GM20000 (cell line): ENCODE measurements at places on chromosomes 16 and 17.

GRCh38 chr17:28506763-28507487, 777 bp downstream of the FOXN1 start:
- DNase-seq: no peak

DNA sequence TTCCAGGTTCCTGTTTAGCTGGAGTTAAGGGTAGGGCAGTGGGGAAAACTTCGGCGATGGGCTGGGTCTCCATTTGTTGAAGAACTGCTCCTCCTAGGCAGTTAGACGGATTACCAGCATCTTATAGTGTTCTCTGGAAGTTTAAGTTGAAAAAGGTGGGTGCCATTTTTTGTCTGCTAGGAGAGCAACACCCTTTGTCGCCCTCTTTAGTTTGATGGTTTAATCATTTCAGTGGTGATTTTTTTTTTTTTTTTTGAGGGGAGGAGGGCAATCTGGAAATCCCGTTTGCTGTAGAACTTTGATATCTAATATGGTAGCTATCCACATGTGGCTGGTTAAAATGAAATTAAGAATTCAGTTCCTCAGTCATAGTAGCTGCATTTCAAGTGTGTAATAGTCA, 4.1 kb downstream of the UBFD1 start:
- no peak for DNase-seq

DNA sequence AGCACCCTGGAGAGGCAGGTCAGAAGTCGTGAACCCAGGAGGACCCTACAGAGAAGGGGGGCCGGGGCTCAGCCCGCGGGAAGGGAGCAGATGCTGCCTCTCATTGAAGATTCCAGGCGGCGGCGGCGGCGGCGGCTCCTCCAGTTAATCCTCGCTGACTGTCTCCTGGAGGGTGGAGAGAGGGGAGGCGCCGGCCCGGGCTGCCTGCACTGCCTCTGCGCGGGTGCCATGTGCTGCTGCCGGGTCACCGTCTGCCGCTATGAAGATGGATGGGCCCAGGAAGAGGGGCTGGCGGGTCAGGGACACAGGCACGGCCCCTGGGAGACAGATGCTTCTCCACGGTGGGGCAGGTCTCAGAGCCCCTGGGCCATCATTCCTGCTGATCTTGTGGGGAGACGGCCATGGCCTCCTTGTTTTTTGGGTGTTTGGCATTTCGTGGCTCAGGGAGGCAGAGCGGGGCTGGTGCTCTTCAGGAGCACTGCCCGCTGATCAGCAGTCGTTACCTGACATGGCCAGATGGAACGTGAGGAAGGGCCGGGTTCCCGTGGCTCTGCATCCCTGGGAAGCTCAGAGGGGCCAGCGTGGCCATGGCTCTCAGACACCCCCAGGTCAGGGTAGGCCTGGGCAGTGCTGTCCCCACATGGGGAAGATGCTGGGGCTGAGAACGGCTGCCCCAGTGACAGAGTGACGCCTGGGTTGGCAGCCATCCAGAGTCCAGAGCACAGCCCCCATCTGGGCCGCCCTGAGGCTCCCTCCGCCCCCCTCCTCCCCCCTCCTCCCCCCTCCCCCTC, 36.1 kb downstream of the GINS2 start:
- DNase-seq: no peak

- DNase-seq: no peak
Measured at GRCh38 chr17:70539132-70539924, 370.0 kb downstream of the KCNJ2 start.

DNA sequence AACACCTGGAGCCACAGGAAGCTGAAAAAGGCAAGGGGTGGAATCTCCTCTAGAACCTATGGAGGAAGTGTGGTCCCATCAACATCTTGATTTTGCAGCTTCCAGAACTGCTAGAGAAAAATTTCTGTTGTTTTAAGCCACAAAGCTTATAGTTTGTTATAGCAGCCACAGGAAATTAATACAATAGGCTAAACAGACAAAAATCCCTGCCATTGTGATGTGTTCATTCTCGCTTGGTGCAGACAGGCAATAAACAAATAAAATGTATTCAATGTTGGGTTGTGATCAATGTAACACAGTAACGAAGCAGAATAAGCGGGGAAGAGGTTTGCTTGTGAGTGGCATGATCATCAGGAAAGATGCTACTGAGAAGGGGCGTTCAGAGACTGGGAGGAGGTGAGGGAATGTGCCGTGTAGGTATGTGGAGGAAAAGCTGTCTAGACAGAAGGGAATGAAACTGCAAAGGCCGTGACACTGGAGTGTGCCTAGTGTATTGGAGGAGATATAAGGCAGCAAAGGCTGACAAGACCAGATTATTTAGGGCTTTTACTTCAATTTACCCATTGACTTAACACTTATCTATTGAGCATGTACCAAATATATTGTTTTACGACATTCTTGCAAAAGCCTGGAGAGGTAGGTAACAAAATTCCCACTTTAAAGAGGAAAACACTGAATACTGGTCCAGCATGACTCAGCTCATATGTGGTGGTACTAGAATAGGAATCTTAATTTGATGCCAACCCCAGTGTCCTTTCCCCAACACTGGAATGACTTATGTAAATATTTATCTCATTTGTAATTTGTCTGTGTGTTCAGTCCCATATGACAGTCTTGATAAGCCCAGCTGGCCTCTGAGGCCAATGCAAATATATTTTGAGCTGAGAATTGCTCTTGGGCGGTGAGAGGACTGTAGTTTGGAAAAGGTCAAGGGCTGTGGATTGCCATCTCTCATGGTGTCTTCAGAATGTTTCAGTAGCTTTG, 375.9 kb downstream of the CDH13 start:
- DNase-seq: no peak

DNA sequence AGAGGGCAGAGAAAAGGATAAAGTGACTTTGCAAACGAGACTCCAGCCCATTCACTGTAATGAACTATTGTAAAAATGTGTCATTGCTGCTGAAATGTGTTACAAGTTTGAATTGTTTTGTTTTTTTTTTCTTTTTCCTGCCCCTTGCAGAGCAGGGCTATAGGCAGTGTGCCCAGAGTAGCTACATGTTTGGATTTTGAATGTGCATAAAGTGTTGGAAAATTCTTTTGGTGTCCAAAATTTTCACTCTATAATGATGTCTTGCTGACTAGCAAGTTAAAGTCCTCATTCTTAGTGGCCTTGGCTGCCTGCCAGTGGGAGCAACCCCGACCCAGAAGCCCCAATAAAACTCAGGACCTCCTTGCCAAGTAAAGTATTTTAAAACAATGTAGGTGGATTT, 66.5 kb downstream of the IGF2BP1 start:
- DNase-seq: no peak

DNA sequence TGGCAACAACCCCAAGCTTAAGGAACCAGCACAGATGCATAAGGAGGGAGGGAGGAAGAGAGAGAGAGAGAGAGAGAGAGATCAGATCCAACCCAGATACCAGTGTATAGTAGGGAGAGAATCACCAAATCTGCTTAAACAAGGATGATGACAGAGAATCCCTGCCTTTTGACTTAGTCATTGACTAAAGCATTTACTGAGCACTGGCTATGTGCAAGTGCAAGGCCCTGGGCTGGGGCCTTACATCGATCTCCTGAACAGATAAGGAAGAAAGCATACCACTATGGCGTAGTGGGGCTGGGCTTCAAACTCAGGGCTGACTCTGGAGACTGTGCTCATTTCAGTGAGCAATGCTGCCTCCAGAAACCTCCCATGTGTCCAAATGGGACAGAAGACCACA, 15.8 kb downstream of the TSNAXIP1 start:
- no peak for DNase-seq

GRCh38 chr16:11877374-11877773, 26.0 kb upstream of the RSL1D1 start:
- no peak for DNase-seq

- DNase-seq: no peak
Measured at GRCh38 chr17:36913132-36913531, 24.1 kb upstream of the LHX1 start.

DNA sequence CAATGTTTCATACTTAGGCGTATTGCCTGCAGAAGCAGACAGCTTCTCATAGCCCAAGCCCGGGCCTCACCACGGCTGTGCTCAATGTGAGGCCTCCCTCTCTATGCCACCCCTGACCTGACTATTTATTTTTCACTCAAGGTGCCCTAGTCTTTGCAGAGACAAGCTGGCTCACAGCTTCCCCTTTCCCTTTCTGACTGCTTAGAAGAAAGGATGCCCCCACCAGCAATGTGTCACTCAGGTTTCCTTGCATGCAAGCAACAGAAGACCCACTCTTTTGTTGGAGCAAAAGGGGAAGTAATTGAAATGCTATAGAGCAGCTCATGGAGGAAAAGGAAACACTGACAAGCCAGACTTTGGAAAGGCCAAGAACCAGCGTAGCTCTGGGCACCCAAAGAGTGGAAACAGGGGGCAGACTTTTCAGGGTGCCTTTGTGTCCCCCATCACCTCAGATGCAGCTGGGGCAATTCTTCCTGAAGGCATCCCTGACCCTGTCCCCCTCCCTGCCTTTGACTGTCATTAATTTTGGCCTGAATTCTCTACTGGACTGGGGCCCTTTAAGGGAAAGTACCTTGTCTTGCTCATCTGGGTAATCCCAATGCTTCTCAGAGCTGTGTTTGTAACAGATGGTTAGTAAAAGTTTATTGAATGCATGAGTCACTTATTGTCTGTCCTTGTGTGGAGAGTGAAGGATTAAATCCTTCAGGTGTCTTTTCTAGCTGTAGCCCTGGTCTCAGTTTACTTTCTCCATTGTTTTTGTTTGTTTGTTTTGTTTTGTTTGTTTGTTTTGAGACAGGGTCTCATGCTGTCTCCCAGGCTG, 17.8 kb downstream of the RGS9 start:
- DNase-seq: peak; percentile 72

DNA sequence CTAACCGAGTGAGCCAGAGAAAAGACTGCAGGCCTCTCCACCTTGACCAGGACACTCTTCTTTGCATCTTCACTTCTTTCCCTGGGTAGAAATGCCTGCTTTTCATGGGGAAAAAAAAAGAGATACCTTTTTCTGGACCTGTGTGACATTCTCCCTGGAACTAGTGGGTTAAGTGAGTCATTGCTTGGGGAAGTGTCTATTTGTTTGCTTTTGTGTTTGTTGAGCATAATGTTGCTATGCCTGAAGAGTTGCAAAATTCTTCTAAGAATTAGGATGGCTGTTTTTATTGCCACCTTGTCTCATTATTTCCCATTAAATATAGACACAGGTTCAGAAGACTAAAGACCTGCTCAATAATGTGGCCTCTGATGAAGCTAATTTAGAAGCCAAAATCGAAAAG, 18.8 kb downstream of the CLUAP1 start:
- DNase-seq: no peak

- no peak for DNase-seq
Measured at GRCh38 chr17:42180411-42180921, 476 bp downstream of the KCNH4 start.

GRCh38 chr16:82063456-82064082, 28.5 kb downstream of the HSD17B2 start:
- no peak for DNase-seq

DNA sequence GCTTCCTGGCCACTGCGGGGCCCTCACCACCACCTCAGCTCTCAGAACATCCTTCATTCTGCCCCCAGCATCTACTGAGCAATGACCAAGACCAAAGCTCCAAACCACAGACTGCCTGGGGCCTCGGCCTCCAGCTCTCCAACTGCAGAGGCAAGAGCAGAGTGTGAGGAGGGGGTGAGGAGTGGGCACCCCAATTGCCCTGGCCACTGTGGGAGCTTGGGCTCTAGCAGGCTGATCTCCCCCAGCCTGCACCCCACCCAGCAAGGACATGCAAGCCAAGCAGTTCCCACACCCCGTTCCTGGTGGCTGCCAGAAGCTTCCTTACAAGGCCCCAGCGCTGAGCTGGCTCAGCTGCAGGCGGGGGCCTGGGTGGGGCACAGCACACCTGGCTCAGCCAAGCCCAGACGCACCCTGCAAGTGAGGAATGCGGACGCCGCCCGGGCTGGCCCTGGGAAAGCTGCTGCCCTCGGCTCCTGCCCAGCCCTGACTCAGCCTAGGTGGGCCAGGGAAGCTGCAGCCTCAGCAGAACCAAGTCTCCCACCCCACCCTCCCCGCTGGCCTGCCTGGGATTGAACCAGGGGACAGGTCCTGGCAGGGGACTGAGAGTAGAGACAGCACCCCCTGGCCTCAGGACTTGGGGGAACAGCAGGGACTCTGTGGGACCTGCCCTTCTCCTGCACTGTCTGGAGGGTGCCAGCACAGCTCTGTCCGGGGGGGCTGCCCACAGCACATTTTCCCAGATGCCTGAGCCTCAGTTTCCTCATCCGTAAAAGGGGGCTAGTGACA, 29.7 kb upstream of the KRT17 start:
- DNase-seq: no peak

DNA sequence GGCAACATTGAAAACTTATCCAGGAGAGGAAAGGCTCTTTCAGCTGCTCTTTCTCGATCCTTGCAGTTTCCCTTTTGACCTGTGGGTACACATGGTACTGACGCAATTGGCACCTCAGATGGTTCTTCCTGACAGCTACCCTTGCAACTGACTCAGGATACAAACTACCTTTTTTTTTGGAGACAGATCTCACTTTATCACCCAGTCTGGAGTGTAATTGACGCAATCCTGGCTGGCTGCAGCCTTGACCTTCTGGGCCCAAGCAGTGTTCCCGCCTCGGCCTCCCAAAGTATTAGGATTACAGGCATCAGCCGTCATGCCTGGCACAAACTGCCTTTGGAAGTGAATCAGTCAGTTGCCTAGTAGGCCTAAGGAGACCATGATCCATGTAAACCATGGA, 607.2 kb downstream of the WWOX start:
- no peak for DNase-seq

DNA sequence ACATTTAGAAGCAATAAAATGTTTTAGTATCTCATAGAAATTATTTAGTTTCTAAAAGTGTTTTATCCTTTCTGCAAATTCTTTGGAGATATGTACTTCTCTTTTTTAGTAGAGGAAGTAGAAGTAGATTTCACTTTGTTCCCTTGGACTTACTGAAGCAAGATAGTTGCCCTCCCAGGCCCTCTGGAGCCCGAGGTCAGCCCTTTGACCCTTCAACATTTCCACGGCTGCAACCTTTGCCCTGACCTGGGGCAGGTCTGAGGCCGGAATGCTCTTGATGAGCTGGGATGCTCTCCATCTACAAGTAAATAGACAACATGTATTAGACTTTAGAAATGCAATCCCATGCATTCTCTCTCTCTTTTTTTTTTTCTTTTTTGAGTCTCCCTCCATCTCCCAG, 167.5 kb downstream of the CDK5R1 start:
- no peak for DNase-seq

- no peak for DNase-seq
Measured at GRCh38 chr17:41652461-41652970, 28.1 kb upstream of the KRT17 start.

- no peak for DNase-seq
Measured at GRCh38 chr16:85806539-85806938, 7.0 kb downstream of the COX4I1 start.

GRCh38 chr16:10614685-10615084, 34.3 kb upstream of the EMP2 start:
- DNase-seq: no peak

- DNase-seq: no peak
Measured at GRCh38 chr16:80366023-80366422, 174.8 kb upstream of the DYNLRB2 start.

- no peak for DNase-seq
Measured at GRCh38 chr17:66309793-66310192, 7.4 kb downstream of the PRKCA start.

GRCh38 chr16:31485571-31485970, 2.6 kb downstream of the SLC5A2 start:
- no peak for DNase-seq
